ENCODE measurements at places on chromosomes 12 and 14.

GRCh38 chr14:59464486-59465315, 479 bp downstream of the GPR135 start:
- peaks cover 11% of the 10 kb centered on the region for H3K4me1 ChIP-seq
- H3K4me3 ChIP-seq = peak overlapping the region; percentile 93
- peaks cover 2% of the 10 kb centered on the region for H3K36me3 ChIP-seq
- peak overlapping the region; percentile 59 for H3K27ac ChIP-seq
- H3K27me3 ChIP-seq = peaks cover 2% of the 10 kb centered on the region

DNA sequence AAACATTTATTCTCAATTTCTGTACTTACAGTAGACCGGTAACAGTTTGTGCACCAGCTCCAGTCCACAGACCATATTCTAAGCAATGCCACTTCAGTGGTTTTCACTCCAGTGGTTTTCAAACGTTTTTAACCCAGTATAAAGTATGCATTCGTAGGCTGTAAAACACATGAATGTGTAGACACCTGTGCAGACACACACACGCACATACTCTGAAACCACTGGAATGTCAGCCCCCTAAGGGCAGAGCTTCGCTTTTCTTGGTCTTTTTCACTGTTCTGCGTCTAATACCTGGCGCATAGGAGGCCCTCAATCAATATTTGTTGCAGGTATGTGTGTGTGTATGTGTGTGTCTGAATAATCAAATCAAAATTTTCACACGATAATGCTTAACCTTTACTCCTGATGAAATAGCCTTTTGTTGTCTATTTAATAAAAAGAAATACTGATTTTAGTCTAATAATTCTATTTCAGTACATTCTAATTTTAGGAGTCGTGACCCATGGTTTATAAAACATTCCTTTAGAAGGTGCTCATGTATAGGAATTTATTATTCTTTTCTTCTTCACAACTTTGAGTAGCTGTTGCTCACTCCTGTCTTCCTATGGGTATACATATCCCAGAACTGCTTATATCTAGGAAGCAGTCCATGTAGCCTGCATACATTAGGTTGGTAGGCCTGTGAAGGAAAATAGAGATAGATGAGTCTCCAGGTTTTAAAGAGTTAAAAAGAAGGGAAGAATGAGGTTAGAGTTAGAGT, 73.6 kb upstream of the REP15 start:
- no peaks in the 10 kb centered on the region for H3K36me3 ChIP-seq
- H3K27ac ChIP-seq = no peak overlapping the region
- H3K4me1 ChIP-seq = no peaks in the 10 kb centered on the region
- DNase-seq = no peak
- no peak overlapping the region for H3K4me3 ChIP-seq

DNA sequence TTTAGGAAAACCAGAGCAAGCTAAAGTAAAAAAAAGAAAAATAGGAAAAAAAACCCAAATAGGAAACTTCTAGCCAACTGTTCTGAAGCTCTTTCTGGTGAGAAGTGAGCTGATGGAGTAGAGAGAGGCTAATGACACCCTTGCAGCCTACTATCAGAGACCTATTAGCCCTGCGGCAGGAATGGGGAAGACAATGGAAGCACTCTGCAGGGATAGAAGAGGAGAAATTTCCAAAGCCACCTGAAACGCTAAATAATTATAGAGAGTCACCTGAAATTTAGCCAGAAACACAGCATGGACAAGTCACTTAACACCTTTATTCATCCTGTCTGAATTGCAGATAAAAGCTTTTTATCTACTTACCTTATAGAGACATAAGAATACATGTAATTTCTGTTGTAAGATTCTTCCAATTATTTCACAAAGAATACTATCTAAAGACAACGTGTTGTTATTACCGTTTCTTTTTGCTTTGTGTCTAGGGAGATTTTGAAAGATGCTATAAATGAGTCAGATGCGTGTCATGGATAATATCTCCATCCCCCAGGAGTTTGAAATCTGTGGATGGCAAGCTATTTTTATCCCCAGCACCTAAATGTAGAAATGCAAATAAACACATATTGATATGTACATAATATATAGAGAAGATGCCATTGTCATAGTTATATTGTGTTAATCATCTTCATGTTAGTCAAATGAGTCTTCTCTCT, 138.6 kb downstream of the TPH2 start:
- no peak for DNase-seq
- H3K36me3 ChIP-seq = no peaks in the 10 kb centered on the region
- no peaks in the 10 kb centered on the region for H3K27me3 ChIP-seq
- no peak overlapping the region for H3K4me3 ChIP-seq

DNA sequence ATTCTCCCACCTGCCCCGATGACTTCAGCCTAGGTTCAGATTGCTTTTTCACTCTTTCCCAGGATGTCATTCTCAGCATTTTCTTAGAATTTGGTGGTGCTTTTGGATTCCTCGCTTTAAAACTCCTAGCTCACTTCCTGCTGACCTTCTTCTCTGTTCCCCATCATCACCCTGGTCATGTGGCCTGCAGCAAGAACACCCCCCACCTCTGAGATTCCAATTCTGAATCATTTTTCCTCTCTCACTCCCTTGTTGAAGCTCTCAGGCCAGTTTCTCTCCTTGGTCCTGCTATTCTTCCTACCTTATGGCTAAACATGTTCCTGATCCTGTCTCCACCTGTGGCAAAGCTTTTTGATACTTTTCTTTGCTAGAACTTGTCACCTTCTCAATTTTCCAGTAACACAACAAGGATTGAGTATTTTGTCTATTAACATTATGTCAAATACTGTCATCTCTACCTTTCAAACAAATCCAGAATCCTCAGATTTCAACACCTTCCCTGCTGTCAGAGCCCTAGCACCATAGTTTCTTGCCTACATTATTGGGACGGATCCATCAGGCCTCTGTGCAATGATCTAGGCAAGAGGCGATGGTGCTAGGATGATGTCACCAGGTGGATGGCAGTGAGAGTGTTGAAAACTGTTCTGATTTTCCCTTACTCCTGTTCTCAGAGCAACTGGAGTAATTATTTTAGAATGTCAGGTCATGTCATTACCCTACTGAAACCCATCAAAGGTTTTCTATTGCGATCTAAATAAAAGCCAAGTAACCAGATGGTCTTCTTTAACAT, 233.7 kb downstream of the MON2 start:
- no peaks in the 10 kb centered on the region for H3K4me1 ChIP-seq
- peaks cover 12% of the 10 kb centered on the region for H3K27me3 ChIP-seq
- no peak overlapping the region for H3K4me3 ChIP-seq
- DNase-seq = no peak

- peaks cover 9% of the 10 kb centered on the region for H3K27me3 ChIP-seq
- H3K36me3 ChIP-seq = no peaks in the 10 kb centered on the region
- H3K4me3 ChIP-seq = no peak overlapping the region
- no peaks in the 10 kb centered on the region for H3K4me1 ChIP-seq
Measured at GRCh38 chr12:40208707-40209446, 15.9 kb upstream of the LRRK2 start.

- DNase-seq = no peak
- no peaks in the 10 kb centered on the region for H3K27me3 ChIP-seq
- no peaks in the 10 kb centered on the region for H3K36me3 ChIP-seq
- H3K27ac ChIP-seq = no peak overlapping the region
- H3K4me1 ChIP-seq = no peaks in the 10 kb centered on the region
Measured at GRCh38 chr12:88336076-88336739, 194.1 kb downstream of the TMTC3 start.

DNA sequence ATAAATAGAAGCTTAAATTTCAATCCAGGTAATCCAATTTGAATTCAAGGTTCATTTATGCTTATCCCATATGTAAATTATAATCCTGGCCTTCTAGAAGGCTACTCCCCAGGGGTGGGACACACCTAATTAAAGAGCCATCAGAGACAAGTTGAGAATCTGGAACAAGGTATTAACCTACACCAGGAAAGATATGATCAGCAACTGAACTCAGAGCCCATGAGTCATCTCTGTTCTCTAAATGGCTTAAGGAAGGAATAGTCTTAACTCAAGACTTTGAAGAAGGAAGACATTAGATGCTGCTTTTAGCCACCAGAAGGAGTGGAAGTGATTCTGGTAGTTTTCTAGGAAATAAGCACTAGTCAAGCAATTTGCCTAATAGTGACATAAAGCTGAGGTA, 88.0 kb downstream of the KIF21A start:
- H3K4me1 ChIP-seq = peaks cover 3% of the 10 kb centered on the region
- H3K36me3 ChIP-seq = peaks cover 8% of the 10 kb centered on the region
- no peak for DNase-seq
- H3K4me3 ChIP-seq = no peak overlapping the region
- H3K27ac ChIP-seq = no peak overlapping the region
- no peaks in the 10 kb centered on the region for H3K27me3 ChIP-seq

GRCh38 chr12:10361084-10361483, 28.8 kb downstream of the KLRK1 start:
- H3K27me3 ChIP-seq = peaks cover 15% of the 10 kb centered on the region
- H3K36me3 ChIP-seq = no peaks in the 10 kb centered on the region
- no peak for DNase-seq
- H3K4me3 ChIP-seq = no peak overlapping the region
- no peaks in the 10 kb centered on the region for H3K4me1 ChIP-seq

- H3K4me1 ChIP-seq = peaks cover 3% of the 10 kb centered on the region
- DNase-seq = no peak
- peaks cover 5% of the 10 kb centered on the region for H3K36me3 ChIP-seq
- no peak overlapping the region for H3K27ac ChIP-seq
Measured at GRCh38 chr12:98438656-98439230, 76.6 kb upstream of the TMPO start.

- no peaks in the 10 kb centered on the region for H3K36me3 ChIP-seq
- no peak overlapping the region for H3K27ac ChIP-seq
- no peak for DNase-seq
- no peak overlapping the region for H3K4me3 ChIP-seq
- H3K27me3 ChIP-seq = peaks cover 16% of the 10 kb centered on the region
Measured at GRCh38 chr14:104226421-104227383, 88.3 kb downstream of the KIF26A start.

DNA sequence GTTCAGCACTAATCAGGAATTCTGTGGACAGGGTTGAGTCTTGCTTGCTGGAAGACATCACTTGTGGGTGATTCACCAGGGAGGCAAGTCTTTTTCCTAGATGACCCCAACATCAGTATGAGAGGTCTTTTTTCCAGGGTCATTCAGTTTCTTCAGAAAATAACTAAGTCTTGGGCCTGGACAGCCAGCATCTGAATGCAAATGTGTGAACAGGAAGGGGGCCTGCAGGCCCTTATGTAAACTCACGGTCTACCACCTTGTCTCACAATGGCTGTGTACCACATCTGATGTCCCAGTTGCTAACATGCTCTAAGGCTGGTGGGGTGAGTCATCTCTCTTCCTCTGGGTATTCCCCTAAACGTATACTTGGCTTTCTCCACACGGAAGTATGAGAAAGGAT, 79.2 kb downstream of the HECTD4 start:
- peaks cover 8% of the 10 kb centered on the region for H3K36me3 ChIP-seq
- peak; percentile 9 for DNase-seq
- peak overlapping the region; percentile 97 for H3K27ac ChIP-seq
- no peaks in the 10 kb centered on the region for H3K27me3 ChIP-seq
- H3K4me3 ChIP-seq = no peak overlapping the region
- peaks cover 8% of the 10 kb centered on the region for H3K4me1 ChIP-seq

DNA sequence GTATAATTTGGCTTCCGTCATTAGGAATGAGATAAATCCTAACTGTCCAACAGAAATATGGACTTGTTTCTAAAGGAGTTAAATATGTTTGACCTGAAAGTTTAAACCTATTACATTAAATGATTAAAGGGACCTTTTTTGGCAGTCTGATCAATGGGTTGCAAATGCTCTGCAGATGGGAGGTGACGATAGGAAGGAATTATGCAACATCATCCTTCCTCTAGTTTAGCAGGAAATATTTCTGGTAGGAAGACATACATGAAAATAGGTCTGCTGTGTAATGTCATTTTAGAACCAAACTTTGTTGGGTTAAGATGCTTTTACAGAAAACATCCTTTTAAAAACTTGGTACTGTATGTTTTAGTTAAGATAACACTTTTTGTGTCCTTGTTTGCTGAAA, 2.6 kb downstream of the LRRC10 start:
- H3K36me3 ChIP-seq = no peaks in the 10 kb centered on the region
- no peak for DNase-seq
- no peak overlapping the region for H3K4me3 ChIP-seq
- peaks cover 5% of the 10 kb centered on the region for H3K27me3 ChIP-seq

GRCh38 chr14:34817768-34818167, 57.4 kb downstream of the BAZ1A start:
- no peak for DNase-seq
- H3K36me3 ChIP-seq = no peaks in the 10 kb centered on the region
- peaks cover 6% of the 10 kb centered on the region for H3K4me1 ChIP-seq
- no peak overlapping the region for H3K27ac ChIP-seq

DNA sequence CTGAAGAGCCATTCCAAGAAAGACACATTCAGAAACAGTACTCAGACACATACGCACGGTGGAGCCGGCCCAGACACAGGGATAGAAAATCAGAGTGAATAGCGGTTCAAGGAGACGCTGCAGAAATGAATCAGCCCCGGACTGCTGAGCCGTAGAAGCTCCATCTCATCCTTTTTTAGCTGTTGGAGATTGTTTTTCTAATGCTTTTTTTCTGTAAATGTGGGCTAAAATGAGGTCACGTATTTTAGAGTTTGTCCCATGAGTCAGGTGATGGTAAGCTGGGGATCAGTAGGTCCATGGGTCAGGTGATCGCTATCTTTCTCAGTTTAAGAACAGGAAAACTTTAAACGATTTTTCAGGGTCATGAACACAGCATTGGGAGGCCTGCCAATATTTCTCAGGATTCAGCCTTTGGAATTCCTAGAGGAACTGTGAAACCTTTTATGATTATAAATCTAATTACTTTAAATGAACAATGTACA, 202.4 kb downstream of the ITPR2 start:
- H3K4me3 ChIP-seq = no peak overlapping the region
- H3K36me3 ChIP-seq = peaks cover 17% of the 10 kb centered on the region
- peaks cover 7% of the 10 kb centered on the region for H3K4me1 ChIP-seq
- no peak for DNase-seq

GRCh38 chr14:42921901-42922300, 1315.2 kb downstream of the LRFN5 start:
- DNase-seq = no peak
- no peaks in the 10 kb centered on the region for H3K27me3 ChIP-seq

- no peaks in the 10 kb centered on the region for H3K36me3 ChIP-seq
- no peak for DNase-seq
- no peaks in the 10 kb centered on the region for H3K27me3 ChIP-seq
- peaks cover 10% of the 10 kb centered on the region for H3K4me1 ChIP-seq
Measured at GRCh38 chr14:52913271-52913670, 37.6 kb downstream of the FERMT2 start.

GRCh38 chr12:3173008-3173553, 95.9 kb downstream of the TSPAN9 start:
- H3K4me1 ChIP-seq = peaks cover 11% of the 10 kb centered on the region
- no peak for DNase-seq
- H3K4me3 ChIP-seq = no peak overlapping the region
- H3K27me3 ChIP-seq = peaks cover 62% of the 10 kb centered on the region
- no peak overlapping the region for H3K27ac ChIP-seq

GRCh38 chr12:3727877-3728632, 24.9 kb downstream of the CRACR2A start:
- no peaks in the 10 kb centered on the region for H3K27me3 ChIP-seq
- H3K36me3 ChIP-seq = peaks cover 16% of the 10 kb centered on the region
- peak overlapping the region; percentile 33 for H3K4me3 ChIP-seq
- H3K27ac ChIP-seq = peak overlapping the region; percentile 90
- peaks cover 33% of the 10 kb centered on the region for H3K4me1 ChIP-seq
- DNase-seq = no peak

GRCh38 chr14:61125867-61126572, 145.0 kb downstream of the SLC38A6 start:
- H3K27me3 ChIP-seq = peaks cover 28% of the 10 kb centered on the region
- DNase-seq = no peak
- no peak overlapping the region for H3K27ac ChIP-seq
- peaks cover 6% of the 10 kb centered on the region for H3K4me1 ChIP-seq
